ENCODE measurements at places on chromosomes 1 and 21.
A peak's percentile ranks its signal among the peaks of the same experiment; 100 is the strongest.

GRCh38 chr1:10516925-10517676 is 42.4 kb downstream of the PEX14 start:
- DNase-seq = no peak

DNA sequence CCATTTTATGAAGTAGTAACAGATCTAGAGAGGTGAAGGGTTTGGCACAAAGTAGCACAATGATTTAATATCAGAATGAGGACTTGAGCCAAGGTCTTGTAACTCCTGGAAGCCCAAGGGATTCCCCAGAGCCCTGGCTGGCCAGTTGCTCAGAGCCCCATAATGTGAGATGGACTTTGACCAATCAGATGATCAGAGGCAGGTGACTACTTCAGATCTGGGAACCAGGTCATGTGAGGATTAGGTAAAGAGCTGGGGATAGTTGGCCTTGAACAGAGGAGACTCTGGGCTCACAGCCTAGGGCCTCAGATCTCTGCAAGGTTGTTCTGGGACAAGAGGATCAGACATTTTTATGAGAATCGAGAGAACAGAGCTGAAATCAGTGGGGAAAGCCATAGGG is 18.9 kb downstream of the SHISAL2A start:
- DNase-seq = no peak

GRCh38 chr1:198667186-198667585 is 28.3 kb downstream of the PTPRC start:
- DNase-seq = no peak

GRCh38 chr1:164619006-164619784 is 60.2 kb downstream of the PBX1 start:
- no peak for DNase-seq

GRCh38 chr1:100411019-100411418 is 58.7 kb downstream of the CDC14A start:
- DNase-seq = no peak

DNA sequence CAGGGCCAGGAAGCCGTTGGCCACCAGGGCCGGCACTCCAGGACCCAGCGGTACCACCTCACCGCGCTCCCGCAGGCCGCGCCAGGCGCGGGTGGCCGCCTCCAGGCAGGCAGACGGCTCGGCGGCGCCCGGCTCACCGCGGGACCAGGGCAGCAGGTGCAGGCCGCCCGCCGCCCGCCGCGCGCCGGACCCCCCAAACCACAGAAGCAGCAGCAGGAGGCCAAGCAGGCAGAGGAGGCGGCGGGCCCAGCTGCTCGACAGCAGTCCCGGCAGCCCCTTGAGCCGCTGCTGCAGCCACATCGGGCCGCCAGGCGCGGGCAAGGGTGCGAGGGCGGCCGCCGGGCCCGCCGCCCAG is 312 bp downstream of the KIAA2013 start:
- DNase-seq = no peak

GRCh38 chr1:221457685-221458446 is 284.0 kb downstream of the DUSP10 start:
- no peak for DNase-seq

- no peak for DNase-seq
Observed at GRCh38 chr1:24696756-24697330, 48.4 kb upstream of the CLIC4 start.

DNA sequence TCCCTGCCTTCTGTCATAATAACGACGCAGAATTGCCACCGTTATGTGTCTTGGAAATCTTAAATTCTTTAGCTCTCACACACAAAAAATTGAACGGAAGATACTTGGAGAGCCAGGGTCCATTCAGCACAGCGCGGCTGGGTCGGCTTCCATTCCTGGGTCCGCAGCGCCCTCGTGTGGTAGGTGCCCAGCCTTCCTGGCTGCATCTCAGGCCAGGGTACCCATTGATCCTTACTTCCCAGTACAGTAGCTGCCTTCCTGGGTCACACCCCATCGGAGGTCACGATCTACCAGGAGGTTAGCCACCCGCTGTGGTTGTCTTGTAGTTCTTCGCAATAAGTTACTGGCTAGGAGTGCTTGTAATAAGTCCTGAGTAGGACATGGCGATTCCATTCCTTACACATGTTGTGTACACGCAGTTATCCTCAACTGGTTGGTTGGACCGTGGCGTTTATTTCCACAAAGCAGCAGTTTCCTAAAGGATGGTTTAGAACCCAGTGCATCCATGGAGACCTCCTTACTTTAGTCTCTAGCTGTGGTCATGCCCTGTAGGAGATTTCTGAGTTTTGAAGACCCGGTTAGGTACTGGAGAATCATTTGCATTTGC is 9.9 kb upstream of the MTARC1 start:
- peak; percentile 57 for DNase-seq

GRCh38 chr1:91645031-91645430 is 144.4 kb downstream of the CDC7 start:
- no peak for DNase-seq

DNA sequence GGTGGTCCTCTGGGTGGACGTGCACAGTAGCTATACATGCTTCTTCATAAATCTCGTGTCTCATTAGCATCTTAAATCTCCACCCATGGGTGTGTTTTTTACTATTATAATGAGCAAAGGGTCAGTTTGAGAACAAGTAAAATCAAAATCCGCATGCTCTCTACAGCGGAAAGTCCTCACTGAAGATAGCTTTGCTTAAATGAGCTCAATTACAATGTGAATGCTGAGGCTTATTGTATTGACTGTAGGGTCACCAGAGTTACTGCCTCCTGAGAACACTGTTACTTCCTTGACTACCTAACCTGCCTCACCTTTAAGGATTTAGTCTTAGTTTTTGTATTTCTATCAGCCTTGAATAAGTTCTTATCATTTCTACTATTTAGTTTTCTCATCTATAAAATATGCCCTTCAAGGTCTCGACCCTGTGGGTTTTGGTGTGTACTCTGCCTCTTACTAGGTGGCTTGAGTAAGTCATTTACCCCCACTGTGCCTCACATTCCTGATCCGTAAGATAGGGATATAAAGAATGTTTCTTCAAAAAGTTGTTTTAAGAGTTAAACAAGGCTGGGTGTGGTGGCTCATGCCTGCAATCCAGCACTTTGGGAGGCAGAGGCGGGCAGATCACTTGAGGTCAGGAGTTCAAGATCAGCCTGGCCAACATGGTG is 7.9 kb downstream of the SLAMF7 start:
- no peak for DNase-seq

GRCh38 chr1:109792056-109792831 is 28.5 kb upstream of the EPS8L3 start:
- DNase-seq = no peak

GRCh38 chr1:31201931-31202360 is 37.7 kb downstream of the NKAIN1 start:
- no peak for DNase-seq

- DNase-seq = peak; percentile 11
Observed at GRCh38 chr1:27489501-27489972, 430 bp downstream of the WASF2 start.

DNA sequence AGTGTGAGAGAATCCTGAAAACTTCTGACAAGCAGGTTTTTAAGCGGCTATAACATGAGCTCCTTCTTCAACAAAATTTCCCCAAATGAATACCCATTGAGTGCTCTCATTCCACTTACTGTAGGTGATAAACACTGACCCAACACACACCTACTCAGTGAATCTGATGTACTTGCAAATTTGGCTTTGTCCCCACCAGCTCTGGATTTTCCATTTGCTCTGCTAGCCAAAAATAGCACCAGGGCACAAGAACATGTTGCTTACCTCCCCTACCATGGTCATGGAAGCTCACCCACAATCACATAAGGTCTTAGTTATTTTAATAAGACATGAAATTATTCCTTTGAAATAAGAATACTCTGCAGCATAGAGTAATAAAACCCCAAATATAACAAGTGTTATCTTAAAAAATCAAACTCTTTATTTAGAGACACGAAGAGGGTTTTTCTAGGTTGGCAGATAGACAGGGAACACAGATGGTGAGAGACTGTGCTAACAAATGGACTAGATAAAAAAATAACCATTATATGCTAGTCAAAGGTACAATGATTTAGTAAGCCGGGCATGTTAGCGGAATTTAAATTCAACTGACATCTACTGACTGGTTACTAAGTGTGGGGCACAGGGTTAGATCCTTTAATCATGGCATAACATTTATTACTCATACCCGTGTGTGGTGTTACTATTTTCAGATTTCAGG is 291.9 kb downstream of the KCNH1 start:
- no peak for DNase-seq

- no peak for DNase-seq
Observed at GRCh38 chr1:203968761-203969160, 104.2 kb upstream of the SOX13 start.

- DNase-seq = no peak
Observed at GRCh38 chr1:223747838-223748335, 35.5 kb downstream of the CAPN2 start.

DNA sequence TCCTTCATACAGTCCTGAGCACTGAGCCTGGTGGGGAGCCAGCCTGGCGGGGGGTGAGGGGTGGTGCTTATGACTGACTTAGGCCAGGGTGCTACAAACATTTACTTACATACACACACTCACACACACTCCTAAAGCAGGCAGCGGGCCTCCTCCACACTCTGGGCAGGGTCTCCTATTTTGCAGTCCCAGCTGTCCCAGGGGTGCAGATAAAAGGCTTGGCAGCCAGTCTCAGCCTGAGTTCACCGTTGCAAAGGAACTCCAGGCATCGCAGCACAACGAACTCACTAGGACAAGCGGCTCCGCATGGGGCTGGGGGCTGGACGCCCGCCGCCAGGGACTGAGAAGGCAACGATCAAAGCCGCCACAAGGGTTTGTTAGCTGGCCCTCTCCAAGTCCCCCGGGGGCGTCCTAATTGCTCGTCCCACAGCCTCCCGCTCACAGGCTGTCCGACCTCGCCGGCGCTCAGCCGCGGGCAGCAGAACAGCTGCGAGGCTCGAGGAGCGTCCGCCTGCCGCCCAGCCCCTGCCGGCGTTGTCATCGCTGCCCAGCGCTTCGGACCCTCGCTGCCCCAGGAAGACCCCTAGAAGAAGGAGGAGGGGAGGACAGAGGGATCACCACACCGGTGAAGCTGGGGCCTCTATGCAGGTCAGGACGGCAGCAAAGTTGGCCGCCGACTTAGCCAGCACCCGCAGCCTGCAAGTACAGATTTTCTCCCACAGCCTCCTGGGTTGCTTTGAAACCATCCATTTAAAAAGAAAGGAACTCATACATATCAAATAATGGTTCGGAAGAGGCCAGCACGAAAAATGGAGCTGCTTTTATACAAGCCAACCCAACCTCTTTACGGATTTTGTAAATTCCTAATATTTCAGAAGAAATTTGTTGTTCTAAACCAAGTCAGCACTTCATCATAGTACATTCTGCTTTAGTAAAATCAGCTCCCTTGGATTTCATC is 6.2 kb downstream of the BARHL2 start:
- DNase-seq = no peak

GRCh38 chr1:208110296-208110695 is 133.9 kb downstream of the PLXNA2 start:
- DNase-seq = no peak

DNA sequence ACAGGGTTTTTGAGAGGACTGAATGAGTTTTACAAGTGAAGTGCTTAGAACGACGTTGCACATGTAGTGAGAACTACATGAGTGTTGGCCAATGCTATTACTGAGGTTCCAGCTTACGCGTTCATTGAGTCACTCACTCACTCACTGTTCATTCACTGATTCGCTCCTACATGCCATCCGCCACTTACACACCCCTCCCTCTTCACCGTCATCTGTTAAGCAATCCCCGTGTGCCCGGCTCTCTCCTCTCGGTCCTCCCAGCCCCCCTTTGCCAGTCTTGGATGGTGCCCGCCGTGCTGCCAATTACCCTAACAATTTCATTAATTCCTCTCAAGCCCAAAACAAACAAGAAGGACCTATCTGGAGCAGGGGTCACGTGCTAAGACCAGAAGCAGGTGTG is 27.3 kb upstream of the EPHA2 start:
- no peak for DNase-seq

DNA sequence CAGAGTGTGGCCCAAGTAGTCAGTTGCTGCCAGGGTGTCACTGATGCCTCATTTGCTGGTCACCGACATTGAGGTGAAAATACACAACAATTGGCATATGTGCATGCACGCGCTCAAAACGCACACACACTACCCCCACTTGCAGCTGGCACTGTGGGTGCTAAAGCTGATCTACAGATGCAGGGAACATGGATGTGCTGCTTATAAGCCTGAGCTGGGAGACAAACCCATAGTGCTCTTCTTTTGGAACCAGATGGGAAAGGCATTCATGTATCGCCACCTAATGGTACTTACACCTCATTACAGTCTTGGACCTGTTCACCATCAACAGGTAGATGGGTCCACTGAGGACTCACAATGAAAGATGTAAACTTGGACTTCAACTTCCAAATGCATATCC is 70.3 kb upstream of the CAMK1G start:
- no peak for DNase-seq

GRCh38 chr1:155892796-155893195 is 18.4 kb downstream of the RIT1 start:
- no peak for DNase-seq

GRCh38 chr1:106846656-106847055 is 209.8 kb upstream of the PRMT6 start:
- DNase-seq = no peak

DNA sequence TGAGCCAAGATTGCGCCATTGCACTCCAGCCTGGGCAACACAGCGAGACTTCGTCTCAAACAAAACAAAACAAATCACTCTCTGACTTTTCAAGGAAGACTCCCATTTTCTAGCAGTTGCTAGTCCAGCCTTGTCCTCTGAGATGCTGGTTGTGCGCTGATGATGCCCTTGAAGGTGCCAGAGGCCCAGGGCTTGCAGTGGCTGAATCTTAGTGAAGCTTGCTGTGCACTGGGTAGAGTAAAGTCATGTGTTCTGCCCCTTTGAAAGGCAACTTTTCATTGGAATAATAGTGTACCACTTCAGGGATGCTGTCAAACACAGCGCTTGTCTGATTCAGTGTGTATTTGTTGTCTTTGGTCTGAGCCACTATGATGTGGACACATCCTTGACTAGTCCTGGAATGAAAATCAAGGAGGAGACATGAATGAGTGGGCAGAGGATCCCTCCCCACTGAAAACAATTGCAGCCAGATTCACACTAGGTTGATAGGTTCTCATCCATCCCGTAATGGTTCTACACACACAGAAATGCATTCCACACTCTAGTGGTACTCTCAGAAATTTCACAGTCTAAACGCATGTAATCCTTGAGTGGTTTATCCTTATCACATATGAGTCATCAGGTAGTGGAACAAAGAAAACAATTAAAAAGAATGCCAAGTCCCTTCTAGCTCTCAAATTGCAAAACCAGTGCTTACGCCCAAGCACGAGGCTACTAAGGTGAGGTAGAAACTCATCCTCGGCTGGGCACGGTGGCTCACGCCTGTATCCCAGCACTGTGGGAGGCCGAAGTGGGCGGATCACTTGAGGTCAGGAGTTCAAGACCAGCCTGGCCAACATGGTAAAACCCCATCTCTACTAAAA is 17.8 kb upstream of the TDRD10 start:
- no peak for DNase-seq
